ENCODE measurements at places on chromosomes 11 and 22.

GRCh38 chr11:40294741-40295140, 1164.7 kb downstream of the LRRC4C start:
- no peak for DNase-seq

DNA sequence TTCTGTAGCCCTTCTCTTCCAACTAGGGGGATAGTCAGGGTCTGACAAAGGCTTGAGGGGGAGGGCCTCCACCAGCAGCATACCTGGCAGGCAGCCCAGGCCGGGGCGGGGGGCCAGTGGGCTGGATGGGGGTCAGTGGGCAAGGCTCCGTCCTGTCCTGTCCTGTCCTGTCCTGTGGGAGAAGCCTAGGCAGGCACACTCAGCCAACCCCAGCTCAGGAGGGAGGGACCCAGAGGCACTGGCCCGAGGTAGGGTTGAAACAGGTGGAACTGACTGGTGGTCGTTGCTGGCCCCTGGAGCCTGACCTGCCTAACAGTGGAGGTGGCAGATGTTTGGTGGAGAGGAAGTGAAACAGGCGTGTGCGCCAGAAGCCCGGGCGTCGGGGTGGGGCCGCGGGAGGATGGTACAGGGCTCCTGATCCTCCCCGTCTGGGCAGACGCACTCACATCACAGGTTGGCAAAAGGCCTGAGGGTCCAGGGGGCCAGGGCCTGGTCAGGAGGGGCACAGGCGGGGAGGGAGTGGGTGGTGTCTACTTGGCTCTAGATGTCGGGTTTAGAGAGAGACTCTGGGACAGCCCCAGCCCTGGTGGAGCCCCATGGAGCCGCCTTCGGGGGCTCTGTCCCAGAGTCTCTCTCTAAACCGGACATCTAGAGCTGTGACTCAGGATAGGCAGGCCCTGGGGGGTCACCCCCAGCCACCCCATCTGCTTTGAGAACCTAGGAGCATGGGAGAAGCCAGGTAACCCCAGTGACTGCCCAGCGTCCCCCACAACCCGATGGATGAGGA, 32.5 kb upstream of the GRAMD4 start:
- no peak for DNase-seq

GRCh38 chr11:57094181-57094935, 87.4 kb upstream of the LRRC55 start:
- DNase-seq = no peak

DNA sequence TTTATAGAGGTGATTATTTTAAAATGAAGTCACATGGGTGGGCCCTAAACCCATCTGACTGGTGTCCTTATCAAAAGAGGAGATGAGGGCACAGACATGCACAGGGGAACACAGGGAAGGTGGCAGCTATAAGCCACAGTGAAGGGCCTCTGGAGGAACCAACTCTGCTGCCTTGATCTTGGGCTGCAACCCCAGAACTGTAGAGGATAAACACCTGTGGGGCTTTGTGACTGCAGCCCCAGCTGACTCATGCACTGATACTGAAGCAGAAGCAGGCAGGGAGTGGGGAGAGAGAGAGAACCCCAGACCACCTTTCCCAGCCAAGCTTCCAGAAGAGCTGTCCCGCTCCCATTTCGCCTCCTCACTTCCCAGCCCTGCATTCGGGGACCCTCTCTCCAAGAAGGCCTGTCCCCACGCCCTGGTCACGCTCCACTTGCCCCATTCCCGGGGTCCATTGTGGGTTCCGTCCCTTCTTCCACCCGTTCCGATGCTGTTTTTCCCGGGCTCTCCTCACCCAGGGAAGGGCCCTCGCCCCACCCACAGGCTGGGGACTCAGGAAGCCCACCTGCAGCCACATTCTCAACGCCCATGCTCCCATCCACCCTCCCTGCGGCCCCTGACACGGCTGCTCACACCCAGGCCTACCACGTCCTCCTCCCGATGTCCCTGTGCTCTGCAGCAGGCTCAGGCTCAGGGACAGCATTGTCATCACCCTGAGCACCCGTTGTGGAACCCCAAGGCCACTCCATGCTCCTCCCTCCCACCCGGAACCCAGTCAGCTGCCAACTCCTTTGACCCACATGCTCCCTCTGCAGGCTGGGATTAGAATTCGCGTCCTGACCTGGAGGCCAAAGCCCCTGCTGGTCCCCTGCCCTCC, 90.8 kb upstream of the SHANK2 start:
- DNase-seq = no peak

GRCh38 chr11:16936643-16937042, 77.6 kb downstream of the PLEKHA7 start:
- DNase-seq = no peak

- no peak for DNase-seq
Measured at GRCh38 chr11:133198438-133198837, 333.9 kb downstream of the OPCML start.

DNA sequence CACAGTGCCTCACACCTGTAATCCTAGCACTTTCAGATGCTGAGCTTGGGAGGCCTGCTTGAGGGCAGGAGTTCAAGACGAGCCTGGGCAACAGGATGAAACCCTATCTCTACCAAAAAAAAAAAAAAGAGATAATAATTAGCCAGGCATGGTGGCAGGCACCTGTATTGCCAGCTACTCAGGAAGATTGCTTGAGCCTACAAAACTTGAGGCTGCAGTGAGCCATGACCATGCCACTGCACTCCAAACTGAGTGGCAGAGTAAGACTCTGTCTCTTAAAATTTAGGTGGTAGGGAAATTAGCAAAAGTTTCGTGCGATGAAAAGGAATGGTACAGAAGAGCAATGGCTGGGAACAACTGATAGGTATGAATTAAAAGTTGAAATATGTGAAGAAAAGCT, 18.0 kb downstream of the ST13 start:
- no peak for DNase-seq

GRCh38 chr22:47605441-47605840, 843.0 kb downstream of the TBC1D22A start:
- no peak for DNase-seq

DNA sequence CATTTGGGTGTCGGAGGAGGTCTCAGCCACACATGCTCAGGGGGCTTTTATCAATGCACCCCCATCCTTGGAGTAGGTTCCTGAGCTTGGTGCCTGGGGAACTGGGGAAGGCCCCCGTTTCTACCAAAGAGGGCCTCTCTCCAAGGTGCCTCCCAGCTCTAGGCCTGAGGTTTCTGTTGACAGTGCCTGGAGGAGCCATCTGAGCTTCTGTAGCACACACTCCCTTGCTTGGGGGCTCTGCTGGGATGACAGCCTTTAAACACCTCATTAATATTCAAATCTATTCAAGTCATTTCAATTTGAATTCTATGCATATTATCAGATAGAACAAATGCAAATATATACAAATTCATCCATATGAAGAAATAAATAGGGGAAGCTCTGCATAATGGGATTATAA, 18.9 kb downstream of the KIRREL3 start:
- DNase-seq = no peak

DNA sequence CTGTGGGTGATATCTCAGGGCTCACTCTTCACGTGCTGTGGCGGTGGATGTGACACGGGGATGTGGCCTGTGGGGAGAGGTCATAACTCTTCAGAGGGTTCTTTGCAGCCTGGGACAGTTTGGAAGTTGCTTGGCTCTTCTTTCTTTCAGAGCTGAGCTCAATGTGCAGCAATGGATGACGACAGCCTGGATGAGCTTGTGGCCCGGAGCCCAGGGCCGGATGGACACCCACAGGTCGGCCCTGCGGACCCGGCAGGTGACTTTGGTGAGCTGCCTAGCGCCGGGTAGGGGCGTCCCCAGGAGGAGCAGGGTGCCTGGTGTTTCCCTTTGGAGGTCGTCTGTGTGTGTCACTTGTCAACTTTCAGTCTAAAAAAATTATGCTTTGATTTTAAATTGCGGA, 5.1 kb downstream of the PHRF1 start:
- DNase-seq = no peak

DNA sequence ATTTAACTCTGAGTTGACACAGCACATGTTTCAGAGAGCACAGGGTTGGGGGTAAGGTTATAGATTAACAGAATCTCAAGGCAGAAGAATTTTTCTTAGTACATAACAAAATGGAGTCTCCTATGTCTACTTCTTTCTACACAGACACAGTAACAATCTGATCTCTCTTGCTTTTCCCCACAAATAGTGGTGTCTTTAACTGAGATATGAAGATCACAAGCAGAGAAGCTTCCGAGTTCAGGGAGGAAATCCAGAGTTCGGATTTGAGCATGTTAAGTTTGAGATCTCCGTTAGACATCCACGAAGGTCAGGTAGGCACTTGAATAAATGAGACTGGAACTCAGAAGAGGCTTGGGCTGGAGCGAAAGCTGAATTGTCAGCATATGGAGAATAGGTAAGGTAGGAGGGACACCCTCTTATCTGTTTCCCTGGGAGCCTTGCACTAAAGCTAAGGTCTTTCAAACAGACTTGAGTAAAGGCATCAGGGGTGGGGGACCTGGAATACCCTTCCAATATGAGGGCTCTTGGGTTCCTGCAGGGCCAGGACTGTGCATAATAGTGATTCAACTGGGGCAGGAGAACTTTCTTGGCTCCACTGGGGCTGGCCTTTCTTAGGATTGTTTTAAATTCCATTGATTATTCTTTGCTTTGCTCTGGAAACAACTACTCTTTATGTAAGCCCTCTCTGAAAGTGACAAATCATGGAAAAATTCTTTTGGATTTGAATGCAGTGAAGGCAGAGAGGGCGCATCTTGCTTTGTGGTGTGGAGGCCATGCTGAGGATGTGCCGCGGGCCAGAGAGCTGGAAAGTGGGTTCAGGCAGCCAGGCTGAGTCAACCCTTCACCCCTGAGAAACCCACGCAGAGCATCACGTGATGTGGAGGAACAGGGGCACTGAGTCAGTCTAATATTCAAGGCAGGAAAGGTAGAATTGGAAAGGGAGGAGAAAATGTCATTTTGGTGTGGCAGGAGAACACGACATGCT, 62.7 kb upstream of the AMPD3 start:
- no peak for DNase-seq

DNA sequence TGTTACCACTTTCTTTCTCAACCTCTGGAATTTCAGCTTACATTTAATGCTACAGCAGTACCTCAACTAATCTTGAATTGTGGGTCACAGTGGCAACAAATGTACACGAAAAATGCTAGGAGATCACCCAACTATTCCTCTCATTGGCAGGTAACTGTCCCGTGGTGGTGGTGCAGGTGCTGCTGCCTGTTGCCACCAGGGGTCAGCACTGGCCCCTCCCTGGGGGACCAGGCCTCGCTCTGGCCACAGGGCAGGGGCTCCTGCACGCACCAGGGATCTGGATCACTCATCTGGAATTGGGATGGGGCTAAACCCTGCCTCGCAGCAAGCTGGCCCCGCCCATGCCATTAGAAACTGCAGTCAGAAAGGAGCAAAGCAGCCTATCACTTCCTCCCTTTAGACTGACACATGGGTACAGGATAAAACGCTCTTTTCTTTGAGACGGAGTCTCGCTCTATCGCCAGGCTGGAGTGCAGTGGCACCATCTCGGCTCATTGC, 6.9 kb upstream of the POLDIP3 start:
- no peak for DNase-seq

DNA sequence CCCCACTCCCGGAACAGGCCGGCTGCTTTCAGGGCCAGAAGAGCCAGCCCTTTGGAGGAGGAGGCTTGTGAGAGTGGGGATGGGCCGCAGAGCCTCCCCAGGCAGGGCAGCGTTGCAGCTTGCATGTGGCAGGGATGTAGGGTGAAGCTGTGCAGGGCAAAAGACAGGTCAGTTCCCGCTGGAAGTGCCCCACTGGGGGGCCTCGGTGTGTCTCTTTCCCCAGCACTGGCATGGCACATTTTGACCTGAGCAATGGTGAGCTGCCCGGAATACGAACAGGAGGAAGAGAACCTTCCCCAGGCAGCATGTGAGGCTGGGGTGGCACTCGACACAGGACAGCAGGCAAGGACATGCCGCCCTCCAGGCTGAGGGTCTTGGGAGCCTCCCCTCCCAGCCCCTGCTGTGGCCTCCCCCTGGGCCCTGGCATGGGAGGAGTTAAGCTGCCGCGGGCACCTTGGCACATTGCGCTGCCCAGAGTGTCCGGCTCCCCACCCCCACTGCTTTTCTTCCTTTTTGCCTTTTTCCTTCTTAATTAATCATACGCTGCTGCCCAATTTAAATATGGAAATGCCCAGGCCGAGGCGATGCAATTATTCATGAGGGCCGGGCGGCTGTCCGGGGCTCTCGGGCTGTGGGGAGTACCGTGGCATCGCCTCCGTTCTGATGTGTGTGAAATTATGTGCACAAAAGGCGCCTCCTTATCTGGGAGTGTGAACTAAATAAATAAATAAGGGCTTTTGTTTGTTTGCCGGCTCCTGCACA, 76.0 kb upstream of the WNT7B start:
- peak; percentile 82 for DNase-seq

DNA sequence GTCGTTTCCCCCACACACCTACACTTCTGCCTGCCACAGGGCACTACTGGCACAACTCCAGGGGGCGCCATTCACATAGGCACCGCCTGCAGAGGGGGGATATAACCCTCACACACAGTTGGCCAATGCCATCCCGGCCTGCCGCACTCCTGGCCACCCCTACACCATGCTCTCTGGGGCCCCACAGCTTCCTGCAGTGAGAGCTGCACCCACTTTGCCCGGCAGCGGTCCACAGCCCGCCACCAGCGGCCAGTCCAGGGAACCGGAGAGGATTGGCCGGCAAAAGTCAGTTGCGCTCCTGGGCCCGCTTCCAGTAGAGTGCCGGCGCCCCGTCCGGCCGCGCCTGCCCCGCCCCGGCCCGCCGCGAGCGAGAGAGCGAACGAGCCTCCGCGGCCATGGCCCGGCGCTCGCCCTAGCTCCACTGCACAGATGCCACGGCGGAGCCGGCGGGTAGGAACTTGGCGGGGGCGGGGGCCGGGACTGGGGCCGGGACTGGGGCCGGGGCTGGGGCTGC, 25.6 kb upstream of the SUSD2 start:
- DNase-seq = peak; percentile 87

DNA sequence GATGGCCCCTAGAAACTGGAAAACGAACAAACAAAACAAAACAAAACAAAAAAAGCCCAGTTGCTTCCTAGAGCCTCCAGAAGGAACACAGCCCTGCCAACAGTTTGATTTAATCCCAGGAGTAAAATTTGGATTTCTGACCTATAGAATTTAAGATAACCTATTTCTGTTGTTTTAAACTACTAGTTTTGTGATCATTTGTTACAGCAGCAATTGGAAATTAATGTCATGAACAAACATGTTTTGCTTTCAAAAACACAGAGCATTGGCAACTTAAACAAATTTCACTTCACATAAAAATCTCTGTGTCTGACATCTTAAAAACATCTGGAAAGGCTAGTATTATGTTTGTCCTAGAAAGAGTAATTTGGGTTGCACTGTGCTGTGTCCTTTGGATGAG, 437.3 kb downstream of the METTL15 start:
- DNase-seq = no peak

GRCh38 chr11:118058311-118059245, 18.3 kb upstream of the TMPRSS4 start:
- peak; percentile 67 for DNase-seq
